ENCODE measurements at places on chromosomes 4 and X.

GRCh38 chr4:169484485-169484884, 127.9 kb downstream of the NEK1 start:
- no peak for DNase-seq

GRCh38 chr4:79982601-79983322, 90.3 kb downstream of the ANTXR2 start:
- no peak for DNase-seq

- no peak for DNase-seq
Measured at GRCh38 chr4:118683513-118683912, 1.7 kb upstream of the METTL14 start.

DNA sequence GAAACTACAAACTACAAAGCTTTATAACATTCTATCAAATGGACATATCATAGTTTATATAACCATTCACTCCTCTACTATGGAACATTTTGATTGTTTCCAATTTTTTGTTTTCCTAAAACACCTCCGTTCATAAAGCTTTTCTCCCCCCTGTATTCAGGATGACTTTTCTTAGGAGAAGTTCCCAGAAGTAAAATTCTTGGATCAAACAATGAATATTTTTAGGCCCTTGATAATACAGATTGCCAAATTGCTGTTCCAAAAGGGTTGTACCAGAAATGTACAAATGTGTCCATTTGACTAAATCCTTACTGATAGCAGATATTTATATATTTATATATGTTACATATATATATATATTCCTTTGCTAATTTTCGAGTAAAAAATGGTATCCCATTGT, 77.8 kb downstream of the GPC3 start:
- DNase-seq, result no peak

DNA sequence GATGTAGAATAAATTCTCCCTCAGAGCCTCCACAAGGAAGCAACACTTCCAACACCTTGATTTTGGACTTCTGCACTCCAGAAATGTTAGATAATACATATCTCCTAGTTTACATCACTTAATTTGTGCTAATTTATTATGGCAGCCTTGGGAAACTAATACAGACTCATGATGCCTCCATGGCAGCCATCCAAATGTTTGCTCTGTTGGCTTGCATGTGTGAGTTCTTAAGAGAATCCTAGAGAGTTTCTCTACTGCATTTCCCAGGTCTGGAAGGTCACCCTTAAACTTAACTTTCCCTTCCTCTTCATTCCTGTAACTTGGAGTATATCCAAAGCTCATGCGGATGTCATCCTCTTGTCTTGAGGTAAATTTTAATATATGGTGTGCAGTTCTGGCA, 956.1 kb downstream of the ADGRL3 start:
- DNase-seq, result no peak

GRCh38 chr4:40619600-40619999, 10.1 kb downstream of the RBM47 start:
- no peak for DNase-seq

DNA sequence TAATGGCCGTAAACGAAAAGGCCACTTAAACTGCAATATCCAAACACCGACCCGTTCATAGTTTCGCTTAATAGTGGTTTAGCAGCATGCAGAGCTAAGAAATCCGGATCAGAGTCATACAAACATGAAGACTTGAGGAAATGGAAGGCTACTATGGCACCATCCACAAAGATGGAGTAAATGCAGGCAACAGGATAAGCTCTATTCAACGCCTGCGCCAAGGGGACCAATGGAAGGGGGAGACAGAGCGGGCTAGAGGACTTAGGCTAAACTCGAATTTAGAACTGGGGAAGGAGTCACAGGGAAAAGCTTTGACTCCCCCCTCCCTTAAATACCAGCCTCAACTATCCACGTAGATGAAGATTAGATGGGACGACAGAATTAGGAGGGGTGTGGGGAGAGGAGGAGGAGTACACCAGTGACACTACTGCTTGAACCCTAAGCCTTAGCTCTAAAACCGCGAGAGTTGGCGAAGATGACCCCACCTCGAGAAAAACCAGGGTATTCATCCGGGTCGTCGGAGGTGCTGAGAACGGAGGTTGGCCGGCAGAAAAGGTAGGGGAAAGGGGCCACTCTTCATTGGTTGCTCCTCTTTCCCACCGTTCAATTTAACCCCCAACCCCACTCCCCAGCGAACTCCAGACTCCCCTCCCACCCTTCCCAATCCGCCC, 3.5 kb downstream of the HUWE1 start:
- peak; percentile 71 for DNase-seq

DNA sequence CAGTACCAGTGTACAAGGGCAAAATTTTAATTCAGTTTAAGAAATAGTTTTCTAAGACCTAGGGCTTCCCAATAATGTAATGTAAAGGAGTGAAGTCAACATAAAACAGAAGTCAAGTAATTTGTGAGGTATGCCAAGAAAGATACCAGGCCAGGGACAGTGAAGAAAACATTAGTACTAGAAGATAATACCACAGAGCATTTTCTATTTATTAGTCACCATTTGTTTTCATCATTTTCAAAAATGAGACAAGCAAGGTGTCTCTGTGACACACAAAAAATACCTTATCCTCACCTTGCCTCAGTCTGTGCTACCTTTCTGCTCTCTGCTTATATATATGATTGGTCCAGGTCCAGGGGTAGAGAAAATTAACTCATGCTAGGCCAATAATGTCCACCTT, 46.8 kb downstream of the VEGFC start:
- DNase-seq, result no peak

- DNase-seq, result no peak
Measured at GRCh38 chrX:68487254-68487653, 11.6 kb upstream of the YIPF6 start.

DNA sequence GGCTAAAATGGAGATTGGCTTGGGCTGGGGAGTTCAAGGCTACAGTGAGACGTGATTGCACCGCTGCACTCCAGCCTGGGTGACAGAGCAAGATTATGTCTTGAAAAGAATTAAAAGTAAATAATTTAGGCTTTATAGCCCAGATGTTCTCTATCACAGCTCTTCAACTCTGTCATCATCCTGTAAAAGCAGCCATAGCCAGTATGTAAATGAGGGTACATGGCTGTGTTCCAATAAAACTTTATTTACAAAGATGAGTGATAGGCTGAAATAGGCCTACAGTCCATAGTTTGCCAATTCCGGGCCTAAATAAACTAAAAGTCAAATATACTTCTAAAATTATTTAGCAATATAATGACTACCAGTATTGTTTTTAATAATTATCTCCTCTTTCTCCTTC, 9.2 kb downstream of the RRH start:
- no peak for DNase-seq

- peak; percentile 41 for DNase-seq
Measured at GRCh38 chr4:1666391-1666790, 17.7 kb downstream of the FAM53A start.

- no peak for DNase-seq
Measured at GRCh38 chrX:37754516-37754915, 25.3 kb upstream of the CYBB start.

DNA sequence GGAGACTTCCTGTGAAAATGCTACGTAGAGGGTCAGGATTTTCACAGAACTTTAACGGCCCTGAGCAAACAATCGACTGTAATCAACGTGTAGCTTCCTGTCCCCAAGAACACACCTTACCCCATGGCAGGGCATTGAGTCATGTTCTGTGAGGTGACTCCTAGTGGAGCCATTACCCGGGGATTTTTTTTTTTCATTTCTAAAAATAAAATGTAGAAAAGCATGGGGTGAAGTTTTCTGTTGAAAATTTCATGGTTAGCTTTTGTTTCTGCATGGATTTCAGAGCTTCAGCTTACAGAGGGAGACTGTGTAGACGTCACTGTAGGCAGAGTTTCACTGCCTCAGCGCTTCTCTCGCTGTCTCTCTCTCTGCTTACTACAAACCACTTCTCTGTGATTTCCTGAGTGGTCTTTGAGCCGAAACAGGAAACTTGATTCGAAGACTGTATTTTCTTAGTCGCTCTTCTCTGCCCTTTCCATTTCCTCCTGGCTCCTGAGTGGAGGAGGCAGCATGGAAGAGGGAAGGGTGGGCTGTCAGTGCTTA, 111.7 kb downstream of the NFKB1 start:
- no peak for DNase-seq

DNA sequence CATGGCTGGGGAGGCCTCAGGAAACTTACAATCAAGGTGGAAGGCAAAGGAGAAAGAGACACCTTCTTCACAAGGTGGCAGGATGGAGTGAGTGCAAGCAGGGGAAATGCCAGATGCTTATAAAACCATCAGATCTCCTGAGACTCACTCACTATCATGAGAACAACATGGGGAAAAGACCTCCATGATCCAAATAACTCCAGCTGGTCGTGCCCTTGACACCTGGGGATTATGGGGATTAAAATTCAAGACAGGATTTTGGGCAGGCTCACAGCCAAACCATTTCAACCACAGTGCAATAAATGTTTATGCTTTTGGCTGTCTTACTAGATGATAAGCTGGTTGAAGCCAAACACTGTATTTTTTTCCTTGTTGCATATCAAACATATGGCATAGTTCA, 1112.4 kb downstream of the STIM2 start:
- DNase-seq, result no peak

GRCh38 chr4:150863456-150863855, 151.6 kb downstream of the LRBA start:
- no peak for DNase-seq

Measured in islet precursor cell (in vitro differentiated cells).